ENCODE measurements at places on chromosomes 6 and 20.

DNA sequence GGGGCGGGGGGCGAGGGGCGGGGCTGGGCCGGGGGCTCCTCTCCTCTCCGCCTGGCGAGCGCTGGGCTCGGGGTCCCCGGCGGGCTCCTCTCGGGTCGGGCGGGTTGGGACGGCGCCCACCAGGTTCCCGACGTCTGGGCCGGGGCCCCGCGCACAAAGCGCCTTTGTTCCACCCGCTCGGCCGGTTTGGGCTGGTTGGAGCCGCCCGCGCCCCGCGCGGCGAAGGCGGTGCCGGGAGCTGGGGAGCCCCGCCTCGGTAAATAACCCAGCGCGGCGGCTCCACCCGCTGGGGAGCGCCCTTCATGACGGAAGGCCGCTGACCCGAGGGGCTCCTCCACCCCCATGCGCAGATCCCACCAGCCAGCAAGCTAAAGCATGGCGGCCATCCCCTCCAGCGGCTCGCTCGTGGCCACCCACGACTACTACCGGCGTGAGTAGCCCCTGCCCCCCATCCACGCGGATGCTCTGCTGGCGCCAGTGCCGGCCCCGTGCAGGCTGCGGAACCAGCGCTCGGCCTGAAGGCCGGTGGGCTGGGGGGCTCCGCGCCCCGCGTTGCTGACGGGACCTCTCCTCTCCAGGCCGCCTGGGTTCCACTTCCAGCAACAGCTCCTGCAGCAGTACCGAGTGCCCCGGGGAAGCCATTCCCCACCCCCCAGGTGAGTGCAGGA is 503 bp downstream of the PPDPF start:
- DNase-seq = peak; percentile 40

DNA sequence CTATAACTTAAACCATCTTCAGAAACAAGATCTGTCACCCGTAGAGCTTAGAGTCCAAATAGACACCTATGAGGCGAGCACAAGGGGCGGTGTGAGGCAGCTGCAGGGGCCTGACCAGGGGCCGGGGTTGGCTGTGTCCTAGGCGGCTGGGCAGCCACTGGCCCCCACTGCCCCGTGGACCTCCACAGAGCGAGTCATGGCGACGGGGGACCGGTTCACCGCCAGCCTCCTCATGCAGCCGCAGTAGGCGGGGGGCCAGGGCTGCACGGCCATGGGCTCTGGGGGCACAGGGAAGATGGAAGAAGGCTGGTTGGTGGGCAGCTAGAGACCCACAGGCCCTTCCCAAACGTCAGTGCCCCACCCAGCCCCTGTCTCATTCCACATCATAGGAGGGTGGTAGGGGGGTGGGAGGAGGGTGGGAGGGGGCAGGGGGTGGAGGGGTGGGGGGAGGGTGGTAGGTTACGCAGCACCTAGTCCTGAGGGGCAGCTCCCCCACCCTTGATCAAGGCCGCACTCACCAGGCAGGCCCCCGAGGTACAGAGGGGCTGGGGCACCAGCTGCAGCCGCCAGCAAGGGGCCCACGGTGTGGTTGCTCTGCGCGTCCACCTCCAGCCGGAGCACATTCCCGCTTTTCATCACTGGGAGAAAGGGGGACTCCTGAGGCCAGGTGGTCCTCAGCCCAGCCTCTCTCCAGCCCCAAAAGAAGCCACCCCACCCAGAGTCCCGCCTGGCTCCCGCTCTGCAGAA is 6.6 kb downstream of the ADRM1 start:
- DNase-seq = no peak

GRCh38 chr20:63736893-63737694 is 630 bp downstream of the LIME1 start:
- no peak for DNase-seq

- DNase-seq = no peak
Measured at GRCh38 chr20:10448270-10449156, 13.4 kb downstream of the SLX4IP start.

DNA sequence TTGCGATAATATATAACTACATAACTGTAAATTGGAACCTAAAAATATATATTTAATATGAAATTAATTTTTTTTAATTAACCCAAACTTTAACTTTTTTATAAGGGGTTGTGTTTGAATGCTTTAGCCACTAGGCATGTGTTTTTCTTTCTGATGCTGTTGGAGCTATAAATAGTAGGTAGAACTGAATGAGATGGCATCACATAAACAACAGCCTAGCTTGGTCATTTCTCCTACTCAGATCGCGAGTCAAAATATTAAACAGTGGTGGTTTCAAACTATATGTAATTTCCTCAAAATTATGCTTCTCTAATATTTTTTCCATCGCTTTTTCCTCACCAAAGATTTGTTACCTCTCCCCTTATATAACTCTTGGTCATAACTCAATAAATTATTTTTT is 243.2 kb downstream of the ARID1B start:
- peak; percentile 5 for DNase-seq

- DNase-seq = no peak
Measured at GRCh38 chr6:31652925-31653724, 664 bp upstream of the BAG6 start.

- no peak for DNase-seq
Measured at GRCh38 chr6:167993169-167993568, 4.3 kb upstream of the KIF25 start.
